ENCODE measurements at places on chromosomes 1 and 21. TPM values are rescaled to one million over a fixed set of nuclear protein-coding genes. Genes with fewer than 3 reads are reported as not detected.

Gene NR5A2
- total RNA-seq, result not detected

Gene KRTAP12-2
- not detected for total RNA-seq

DNA sequence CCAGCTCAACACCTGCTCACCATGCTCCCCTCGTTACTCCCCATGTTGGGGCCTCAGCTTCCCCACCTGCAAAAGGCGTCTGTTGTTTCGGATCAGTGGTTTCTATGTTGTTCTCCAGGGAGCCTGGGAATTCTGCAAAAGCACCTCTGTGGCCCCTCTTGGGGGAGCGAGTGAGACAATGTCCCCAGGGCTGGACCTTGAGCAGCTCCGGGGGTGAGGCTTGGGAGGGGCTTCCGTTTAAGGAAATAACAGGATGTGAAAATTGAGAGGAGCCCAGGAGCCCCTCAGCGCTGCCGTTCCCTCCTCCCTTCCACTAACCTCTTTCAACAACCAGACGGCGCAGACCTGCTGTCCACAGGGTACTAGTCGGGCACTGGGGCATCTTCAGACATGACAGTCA lies 98.5 kb upstream of the IFFO2 start:
- DNase-seq, result no peak
- no peaks in the 10 kb centered on the region for H3K36me3 ChIP-seq

GRCh38 chr1:240925273-240925672 lies 313.3 kb upstream of the GREM2 start:
- no peaks in the 10 kb centered on the region for H3K4me1 ChIP-seq
- no peak overlapping the region for H3K4me3 ChIP-seq
- DNase-seq, result no peak
- no peak overlapping the region for H3K27ac ChIP-seq
- H3K36me3 ChIP-seq, result no peaks in the 10 kb centered on the region

DNA sequence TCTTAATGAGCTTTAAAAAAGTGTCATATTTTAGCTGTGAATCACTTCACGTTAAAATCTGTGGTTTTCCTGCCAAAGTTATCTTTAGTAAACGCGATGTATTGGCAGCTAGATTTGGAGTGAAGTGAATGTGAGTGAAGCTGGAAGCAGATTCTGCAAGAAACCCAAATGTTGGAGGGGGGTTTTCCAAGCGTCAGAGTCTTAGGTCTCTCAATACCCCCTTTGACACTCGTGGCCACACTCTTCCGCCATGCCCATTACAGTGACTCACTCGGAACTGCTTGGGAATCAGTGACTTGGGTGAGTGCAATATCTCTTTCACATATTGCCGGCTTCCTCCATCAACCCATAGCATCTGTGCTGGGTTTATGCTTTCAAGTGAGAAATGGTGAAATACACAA lies 17.5 kb downstream of the B3GALT5 start:
- H3K4me1 ChIP-seq, result no peaks in the 10 kb centered on the region
- no peaks in the 10 kb centered on the region for H3K36me3 ChIP-seq
- H3K4me3 ChIP-seq, result no peak overlapping the region
- no peak for DNase-seq

DNA sequence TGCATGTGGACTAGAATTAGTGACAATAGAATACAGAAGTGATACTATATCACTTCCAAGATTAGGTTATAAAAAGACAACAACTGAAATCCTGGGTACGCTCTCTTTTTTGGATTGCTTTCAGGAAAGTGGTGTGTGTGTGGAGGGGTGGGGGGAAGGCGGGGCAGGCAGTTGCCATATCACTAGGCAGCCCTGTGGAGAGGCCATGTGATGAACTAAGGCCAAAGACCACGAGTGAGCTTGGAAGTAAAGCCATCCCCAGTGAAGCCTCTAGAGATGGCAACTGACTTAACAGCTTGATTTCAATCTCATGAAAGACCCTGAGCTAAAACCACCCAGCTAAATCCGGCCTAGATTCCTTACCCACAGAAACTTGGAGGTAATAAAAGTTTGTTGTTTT lies 6.2 kb upstream of the ASPM start:
- no peak overlapping the region for H3K27ac ChIP-seq
- no peak overlapping the region for H3K4me3 ChIP-seq
- no peaks in the 10 kb centered on the region for H3K27me3 ChIP-seq
- no peaks in the 10 kb centered on the region for H3K36me3 ChIP-seq
- DNase-seq, result no peak
- H3K4me1 ChIP-seq, result no peaks in the 10 kb centered on the region
